ENCODE measurements at places on chromosomes 7 and 10. TPM values are rescaled to one million over a fixed set of nuclear protein-coding genes. Genes with fewer than 3 reads are reported as not detected.

PCLO gene
- total RNA-seq: 1.3 TPM

STEAP4 gene
- total RNA-seq: not detected

PAPOLB gene
- total RNA-seq: not detected

ZNF503 gene
- 5.7 TPM for total RNA-seq

ZDHHC4 gene
- total RNA-seq: 49.5 TPM

PLAU gene
- total RNA-seq: 159 TPM

SLC26A4 gene
- total RNA-seq: 6.8 TPM

SSBP1 gene
- total RNA-seq: 1,102 TPM

TEX47 gene
- not detected for total RNA-seq

HDAC9 gene
- total RNA-seq: 22.7 TPM

TAS2R41 gene
- total RNA-seq: not detected

SLC13A1 gene
- total RNA-seq: not detected

CYP3A5 gene
- 0.57 TPM for total RNA-seq

RBM17 gene
- total RNA-seq: 32.7 TPM

NRF1 gene
- 15.7 TPM for total RNA-seq

HOXA9 gene
- total RNA-seq: 1.8 TPM

LSM5 gene
- total RNA-seq: 388 TPM

MTERF1 gene
- 6.7 TPM for total RNA-seq

TCAF2 gene
- 1.3 TPM for total RNA-seq

GBX1 gene
- not detected for total RNA-seq

CASTOR2 gene
- 1.5 TPM for total RNA-seq

CFAP70 gene
- not detected for total RNA-seq

CYP3A7 gene
- total RNA-seq: not detected

DNAJC12 gene
- 3.4 TPM for total RNA-seq

WDFY4 gene
- total RNA-seq: not detected

RNF133 gene
- total RNA-seq: not detected

EPHA1 gene
- total RNA-seq: not detected

FGFBP3 gene
- total RNA-seq: not detected

ASB13 gene
- total RNA-seq: 13.3 TPM

SEMA3C gene
- total RNA-seq: 123 TPM

AKR1C4 gene
- total RNA-seq: not detected

ZNF804B gene
- total RNA-seq: not detected

HOXA3 gene
- total RNA-seq: 12.4 TPM

C10orf90 gene
- not detected for total RNA-seq

COL17A1 gene
- 0.23 TPM for total RNA-seq

PIP4K2A gene
- 28.1 TPM for total RNA-seq

PKD2L1 gene
- not detected for total RNA-seq

ANKRD61 gene
- 0.89 TPM for total RNA-seq

THSD7A gene
- 0.11 TPM for total RNA-seq

IFIT1B gene
- not detected for total RNA-seq

SERPINE1 gene
- total RNA-seq: 674 TPM

TMEM72 gene
- not detected for total RNA-seq

All from Daoy (cell line).